ENCODE measurements at places on chromosomes 4 and X. TPM values are rescaled to one million over a fixed set of nuclear protein-coding genes. Genes with fewer than 3 reads are reported as not detected.

The ETDB gene
- 0.35 TPM for polyA plus RNA-seq

The BMPR1B gene
- 18.2 TPM for polyA plus RNA-seq

The GSX2 gene
- not detected for polyA plus RNA-seq

The ITGB1BP2 gene
- polyA plus RNA-seq: 1.6 TPM

The DCAF4L1 gene
- 0.55 TPM for polyA plus RNA-seq

The AMOT gene
- polyA plus RNA-seq: 74.9 TPM

The LIN54 gene
- polyA plus RNA-seq: 15.9 TPM

The ZCCHC13 gene
- polyA plus RNA-seq: not detected

The SPACA5 gene
- polyA plus RNA-seq: not detected

The PABPC5 gene
- 4.2 TPM for polyA plus RNA-seq

The GYG2 gene
- polyA plus RNA-seq: 17.6 TPM

The VCX gene
- 0.37 TPM for polyA plus RNA-seq

The PARM1 gene
- 67.7 TPM for polyA plus RNA-seq

The AREG gene
- polyA plus RNA-seq: not detected

The ENOX2 gene
- 16.1 TPM for polyA plus RNA-seq

- no peak for DNase-seq
Observed at GRCh38 chr4:125758438-125758837, 443.7 kb downstream of the FAT4 start.

GRCh38 chr4:38371391-38371851, 292.6 kb upstream of the KLF3 start:
- no peak for DNase-seq

- DNase-seq: no peak
Observed at GRCh38 chr4:168208957-168209614, 109.5 kb downstream of the DDX60 start.

GRCh38 chr4:186534056-186534455, 21.3 kb downstream of the MTNR1A start:
- DNase-seq: no peak

- DNase-seq: no peak
Observed at GRCh38 chr4:86416081-86416480, 56.2 kb upstream of the MAPK10 start.

DNA sequence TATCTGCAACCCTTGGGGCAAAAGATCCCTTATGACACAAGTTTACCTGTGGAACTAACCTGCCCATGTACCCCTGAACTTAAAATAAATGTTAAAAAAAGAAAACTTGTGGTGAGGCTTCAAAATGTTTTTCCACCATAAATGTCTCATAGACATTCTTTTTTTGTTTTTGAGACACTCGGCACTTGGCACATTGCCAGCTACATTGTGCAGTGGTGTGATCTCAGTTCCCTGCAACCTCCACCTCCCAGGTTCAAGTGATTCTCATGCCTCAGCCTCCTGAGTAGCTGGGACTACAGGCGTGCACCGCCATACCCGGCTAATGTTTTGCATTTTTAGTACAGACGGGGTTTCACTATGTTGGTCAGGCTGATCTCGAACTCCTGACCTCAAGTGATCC, 528.9 kb upstream of the CXorf51A start:
- no peak for DNase-seq

DNA sequence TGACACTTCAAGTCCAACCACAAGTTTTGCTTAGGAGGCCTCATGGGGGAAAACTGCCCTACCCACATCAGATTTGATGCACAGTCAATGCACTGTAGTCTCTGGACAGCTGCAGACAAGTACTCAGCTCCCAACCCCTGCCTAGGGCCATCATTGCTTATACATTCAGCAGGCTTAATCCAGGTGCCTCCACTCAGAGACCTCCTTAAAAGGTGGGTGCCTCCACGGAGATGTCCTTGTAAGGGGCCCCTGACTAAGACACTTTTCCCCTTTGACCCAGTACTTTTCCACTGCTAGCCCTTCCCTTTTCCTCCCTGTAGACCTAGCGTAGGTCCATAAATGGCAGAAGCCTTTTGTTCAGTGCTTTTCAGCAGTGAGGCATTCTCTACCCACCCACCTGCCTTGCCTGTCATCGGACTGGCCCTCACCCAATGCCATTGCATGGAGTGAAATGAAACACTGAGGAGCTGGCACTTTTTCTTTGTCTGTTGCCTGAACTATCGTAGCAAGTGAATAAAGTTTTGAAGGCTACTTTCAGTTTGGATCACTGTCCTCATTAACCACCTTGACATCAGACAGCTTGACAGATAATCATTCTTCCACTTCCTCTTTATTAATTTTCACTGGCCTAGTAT, 23.8 kb upstream of the PLK4 start:
- no peak for DNase-seq

DNA sequence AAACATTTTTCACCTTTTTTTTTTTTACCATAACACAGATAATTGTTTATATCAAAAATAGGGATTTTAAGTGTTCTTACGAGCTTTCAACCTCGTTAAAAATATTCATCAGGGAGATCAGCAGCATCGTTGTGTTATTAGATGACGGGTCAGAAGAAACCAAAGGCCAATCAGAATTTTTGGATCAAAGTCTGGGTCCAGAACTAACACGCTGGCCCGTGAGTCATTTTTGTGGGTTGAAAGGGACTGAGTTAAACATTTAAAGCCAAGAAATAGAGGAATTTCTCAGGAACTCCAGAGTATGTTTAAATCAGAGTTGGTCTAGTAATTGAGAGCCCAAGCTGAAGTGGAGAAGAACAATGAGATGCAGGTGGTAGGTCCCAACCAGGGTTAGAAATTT, 170.8 kb downstream of the TLL1 start:
- DNase-seq: no peak

GRCh38 chr4:76212851-76213414, 691 bp downstream of the SCARB2 start:
- DNase-seq: no peak

DNA sequence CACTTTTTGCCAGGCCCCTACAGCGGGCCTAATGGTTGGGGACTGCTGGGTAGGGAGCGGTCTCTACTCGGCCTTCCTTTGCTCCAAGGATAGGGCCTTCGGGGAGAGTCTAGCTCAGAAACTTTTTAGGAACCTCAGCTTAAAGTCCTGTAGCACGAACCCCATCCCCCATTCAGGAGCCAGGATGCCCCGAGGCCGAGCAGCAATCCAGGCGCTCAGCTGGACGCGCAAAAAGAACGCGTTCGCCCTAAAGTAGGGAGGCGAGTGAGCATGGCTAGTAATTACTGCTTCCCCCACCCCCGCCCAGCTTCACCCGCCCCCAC, 9.7 kb downstream of the POU4F2 start:
- DNase-seq: no peak

GRCh38 chrX:98501426-98501825, 1617.7 kb downstream of the RPA4 start:
- DNase-seq: no peak

- DNase-seq: no peak
Observed at GRCh38 chr4:184384810-184385557, 89.4 kb downstream of the IRF2 start.

DNA sequence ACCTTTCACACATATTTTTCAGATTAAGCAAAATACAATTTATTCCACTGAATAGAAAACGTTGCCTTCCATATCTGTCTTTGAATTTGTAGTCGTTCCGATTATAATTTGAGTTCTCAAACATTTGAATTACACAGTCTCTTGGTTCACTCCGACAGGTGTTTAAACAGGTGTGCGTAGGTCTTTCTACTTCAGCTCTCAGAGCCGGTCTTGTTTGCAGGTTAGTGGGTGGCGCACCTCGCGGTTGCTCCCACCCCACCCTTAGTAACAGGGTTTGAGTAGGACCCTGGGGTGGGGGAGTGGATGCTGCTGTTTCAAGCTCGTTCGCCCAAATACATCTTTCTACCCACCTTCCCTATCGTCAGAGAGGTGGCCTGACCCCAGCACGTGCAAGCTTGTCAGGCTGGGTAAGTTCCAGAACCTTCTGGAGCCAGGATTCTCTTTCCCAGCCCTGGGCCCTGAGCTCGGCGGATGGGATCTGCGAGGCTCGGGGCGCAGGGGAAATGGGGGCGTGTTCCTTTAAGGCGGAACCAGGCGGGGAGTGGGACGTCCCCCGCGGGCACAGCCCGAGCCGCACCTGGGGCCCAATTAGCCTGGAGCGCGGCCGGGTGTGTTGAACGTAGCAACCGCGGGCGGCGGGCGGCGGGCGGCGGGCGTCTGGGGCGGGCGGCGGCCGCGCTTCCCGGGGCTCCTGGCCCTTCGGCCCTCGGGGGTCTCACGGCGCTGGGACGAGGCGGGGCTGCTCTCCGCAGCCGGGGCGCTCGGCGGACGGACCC, at the start of gene FAM149A:
Gene FAM149A, plus strand, starts transcription at position 591 of the 776 bp plus-strand sequence.
- DNase-seq: no peak

DNA sequence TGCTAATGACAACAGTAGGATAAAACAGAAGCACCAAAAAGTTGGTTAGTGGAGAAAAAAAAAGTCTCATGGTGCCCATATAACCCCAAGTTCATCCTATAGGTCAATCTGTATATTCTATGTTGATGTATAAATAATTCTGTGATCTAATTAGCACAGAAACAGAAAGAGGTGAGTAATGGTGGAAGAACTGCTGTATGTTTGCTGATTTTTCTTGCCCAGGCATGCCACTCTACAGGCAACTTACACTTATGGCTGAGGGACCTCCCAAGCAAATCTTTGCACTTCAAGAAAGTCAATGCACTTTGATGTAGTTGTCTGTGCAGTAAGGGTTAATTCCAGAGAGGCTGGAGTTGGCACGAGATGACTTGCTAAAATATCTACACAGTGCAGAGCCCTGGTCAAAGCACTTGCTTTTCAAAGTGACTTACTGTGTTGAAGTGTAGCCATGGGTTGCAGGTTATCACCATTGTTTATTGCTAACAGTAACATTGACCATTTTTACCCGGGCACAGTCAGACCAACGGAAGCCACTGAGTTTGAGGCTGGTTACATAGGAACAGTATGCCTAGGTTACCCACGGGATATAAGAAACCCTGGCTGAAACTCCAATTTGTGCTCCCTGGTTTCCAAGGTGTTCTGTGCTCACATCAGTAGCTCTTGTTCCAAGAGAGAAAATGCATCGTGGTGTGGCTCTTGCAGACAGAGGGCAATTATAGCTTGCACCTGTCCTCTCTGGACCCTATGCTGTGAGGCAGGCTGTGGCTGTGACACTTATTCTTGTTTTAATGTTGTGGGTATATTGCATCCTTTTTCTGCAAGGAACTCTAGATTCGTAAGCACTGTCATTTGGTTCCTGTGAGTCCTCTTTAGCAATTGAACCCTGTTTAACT, 141.3 kb upstream of the FTHL17 start:
- no peak for DNase-seq

- DNase-seq: peak; percentile 62
Observed at GRCh38 chr4:147173797-147174432, 228.3 kb upstream of the TTC29 start.

DNA sequence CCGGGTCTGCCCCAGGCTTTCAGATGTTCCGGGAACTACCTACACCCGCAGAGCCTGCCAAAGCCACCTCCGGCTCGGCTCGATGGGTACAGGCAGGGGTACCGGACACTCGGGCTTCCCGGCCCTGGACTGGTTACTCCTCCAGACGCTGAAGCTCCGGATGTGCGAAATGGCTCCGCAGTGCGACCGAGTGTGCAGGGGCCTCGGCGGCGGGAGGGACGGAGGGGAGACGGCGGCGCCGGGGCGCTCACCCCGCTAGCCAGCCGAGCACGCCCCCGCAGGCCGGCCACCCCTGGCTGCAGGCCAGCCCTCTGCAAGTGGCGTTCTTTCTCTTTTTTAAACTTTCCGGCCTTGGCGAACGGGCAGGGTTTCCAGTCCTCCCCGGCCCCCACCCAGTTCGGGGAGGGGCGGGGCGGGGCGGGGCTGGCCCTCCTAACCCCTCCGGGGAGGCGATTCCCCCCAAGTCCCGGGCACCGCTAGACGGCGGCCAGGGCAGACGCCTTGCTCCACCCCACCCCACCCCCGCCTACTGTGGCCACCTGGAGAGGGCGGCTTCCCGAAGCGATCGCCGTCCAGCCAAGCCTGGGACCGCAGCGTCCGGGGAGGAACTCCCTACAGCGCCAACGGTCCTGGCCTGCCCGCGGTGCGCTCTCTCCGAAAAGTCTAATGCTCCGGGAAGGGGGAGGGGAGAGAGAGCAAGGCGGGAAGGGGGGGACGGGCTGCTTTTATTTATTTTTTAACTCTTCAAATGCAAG, 7.5 kb downstream of the BCOR start:
- no peak for DNase-seq

- DNase-seq: no peak
Observed at GRCh38 chr4:112731715-112732114, 94.8 kb downstream of the LARP7 start.

- no peak for DNase-seq
Observed at GRCh38 chr4:152289941-152290340, 246.0 kb downstream of the FBXW7 start.

DNA sequence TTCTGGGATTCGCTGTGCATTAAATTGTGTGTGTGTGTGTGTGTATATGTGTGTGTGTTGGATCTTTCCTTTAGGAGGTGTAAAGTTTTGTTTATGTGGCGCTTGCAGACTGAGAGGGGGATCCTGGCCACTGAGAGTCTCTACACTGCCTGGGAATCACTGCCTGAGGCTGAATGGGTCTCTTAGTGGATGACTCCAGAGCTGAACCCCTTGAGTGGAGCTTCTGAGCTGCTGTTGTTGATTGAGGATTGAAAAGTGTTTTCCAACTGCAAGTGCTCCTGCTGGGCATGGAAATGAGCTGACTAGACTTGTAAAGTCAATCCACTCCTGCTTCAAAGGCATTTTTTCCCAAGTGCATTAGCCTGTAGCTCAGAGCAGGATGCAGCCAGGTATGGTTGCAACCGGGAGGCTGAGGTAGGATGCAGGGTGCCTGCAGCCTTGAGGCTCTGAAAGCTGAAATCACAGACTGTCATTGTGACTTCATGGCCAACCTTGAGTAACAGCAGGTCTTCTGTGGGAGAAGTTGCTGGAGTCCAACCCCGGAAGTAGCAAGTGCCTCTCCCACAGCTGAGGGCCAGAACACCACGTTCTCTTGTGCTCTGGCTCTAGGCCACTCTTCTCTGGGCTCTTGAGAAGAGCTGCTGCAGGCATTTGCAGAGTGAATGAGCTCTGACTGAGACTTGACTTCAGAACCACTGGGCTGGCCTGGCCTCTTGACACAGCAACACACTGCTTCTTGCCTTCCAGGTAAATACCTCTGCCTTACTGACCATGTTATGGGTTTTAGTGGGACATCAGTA, at the start of gene TBX22:
Gene TBX22, plus strand, starts transcription at position 613 of the 800 bp plus-strand sequence. CDS start 7,517 bp downstream, outside the sequence.
- no peak for DNase-seq

DNA sequence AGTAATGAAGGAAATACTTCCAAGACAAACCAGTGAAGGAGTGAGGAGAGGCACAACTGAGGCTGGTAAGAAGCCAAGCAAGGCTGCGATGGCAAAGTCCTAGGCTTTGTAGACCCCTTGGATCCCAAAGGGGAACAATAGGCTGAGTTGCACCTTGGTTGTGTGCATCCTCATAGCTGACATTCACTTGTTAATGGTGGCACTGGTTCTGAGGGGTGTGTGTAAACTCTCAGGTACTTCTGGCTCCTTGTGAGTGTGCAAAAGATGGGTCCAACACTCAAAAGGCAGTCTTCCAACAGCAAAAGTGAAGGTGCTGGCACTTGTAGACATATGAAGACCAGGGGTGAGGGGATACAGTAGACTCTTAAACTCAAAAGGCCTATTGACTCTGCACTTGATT, 60.5 kb downstream of the CCNG2 start:
- DNase-seq: no peak

GRCh38 chr4:152680988-152681603, 1.3 kb upstream of the TMEM154 start:
- no peak for DNase-seq

- DNase-seq: no peak
Observed at GRCh38 chrX:134898440-134898839, 92.4 kb upstream of the SMIM10 start.

GRCh38 chr4:62377700-62378099, 1177.6 kb downstream of the ADGRL3 start:
- no peak for DNase-seq
